Activated T-helper 1 cell treated with anti-CD3 and anti-CD28 coated beads, Interleukin-2, amount 50 U/mL, for 16 hours (primary cell): ENCODE measurements at places on chromosomes 2 and 18.

DNA sequence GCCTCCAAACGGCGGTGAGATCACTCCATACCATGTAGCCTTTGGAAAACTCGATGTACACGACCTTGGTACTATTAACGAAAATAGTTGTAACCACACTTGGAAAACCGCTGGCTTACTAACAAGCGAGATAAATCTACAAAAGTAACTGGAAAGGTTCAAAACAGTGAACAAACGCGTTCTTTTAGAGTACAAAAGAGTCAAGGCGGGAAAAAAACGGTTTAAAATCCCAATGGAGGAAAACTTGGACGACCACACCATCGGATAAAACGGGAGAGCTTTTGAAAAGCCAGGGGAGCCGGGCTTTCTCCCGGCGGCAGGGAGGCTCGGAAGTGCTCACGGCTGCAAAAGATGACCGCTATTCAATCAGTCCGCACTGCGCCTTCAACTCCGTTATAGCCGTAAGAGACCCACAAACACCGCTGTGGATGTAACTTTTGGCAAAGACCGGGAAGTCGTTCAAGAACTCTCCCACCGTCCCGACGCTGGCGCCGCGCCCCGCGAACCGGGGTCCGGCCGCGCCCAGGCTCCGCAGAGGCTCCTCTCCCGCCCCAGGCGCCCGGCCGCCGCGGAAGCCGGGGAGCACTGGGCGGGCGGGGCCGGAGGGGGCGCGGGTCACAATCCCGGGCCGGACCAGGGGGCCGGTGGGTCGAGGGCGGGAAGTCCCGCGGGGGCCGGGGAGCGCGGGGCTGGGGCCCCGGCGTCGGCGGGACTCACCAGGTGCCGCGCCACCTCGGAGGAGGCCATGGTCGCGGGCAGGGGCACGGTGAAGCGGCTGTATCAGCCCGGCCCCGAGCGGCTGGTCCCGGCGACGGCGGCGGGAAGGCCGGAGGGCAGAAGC lies 465 bp downstream of the SEPTIN10 start:
- DNase-seq = peak; percentile 4

DNA sequence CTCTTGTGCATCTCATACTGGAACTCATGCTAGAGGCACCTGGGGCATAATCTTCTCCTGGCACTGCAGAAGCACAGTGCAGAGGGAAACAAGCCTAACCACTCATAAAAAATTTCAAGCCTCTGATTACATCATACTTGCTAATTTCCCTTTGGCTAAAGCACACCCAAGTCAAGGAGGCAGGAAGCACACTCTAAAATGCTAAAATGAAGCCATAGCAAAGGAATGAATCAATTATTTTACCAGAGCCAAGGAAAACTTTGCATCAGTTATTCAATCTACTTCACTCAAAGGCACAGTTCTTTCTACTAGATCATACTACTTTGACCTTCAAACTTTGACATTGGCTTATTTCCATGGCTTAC lies 79.6 kb upstream of the SPOPL start:
- no peak for DNase-seq

- DNase-seq = no peak
These were observed 40.3 kb downstream of the PDIA6 start for GRCh38 chr2:10772201-10772867.

GRCh38 chr2:144776766-144777165 lies 256.8 kb upstream of the ZEB2 start:
- DNase-seq = no peak

DNA sequence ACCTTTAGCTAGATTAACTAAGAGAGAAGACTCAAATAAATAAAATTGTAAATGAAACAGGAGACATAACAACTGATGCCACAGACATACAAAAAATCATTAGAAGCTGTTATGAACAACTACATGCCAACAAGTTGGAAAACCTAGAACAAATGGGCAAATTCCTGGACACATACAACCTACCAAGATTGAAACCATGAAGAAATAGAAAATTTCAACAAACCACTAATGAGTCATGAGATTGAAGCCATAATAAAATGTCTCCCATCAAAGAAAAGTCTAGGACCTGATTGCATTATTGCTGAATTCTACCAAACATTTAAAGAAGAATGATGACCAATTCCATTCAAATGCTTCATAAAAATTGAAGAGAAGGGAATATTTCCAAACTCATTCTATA lies 54.3 kb downstream of the ST3GAL5 start:
- DNase-seq = no peak

DNA sequence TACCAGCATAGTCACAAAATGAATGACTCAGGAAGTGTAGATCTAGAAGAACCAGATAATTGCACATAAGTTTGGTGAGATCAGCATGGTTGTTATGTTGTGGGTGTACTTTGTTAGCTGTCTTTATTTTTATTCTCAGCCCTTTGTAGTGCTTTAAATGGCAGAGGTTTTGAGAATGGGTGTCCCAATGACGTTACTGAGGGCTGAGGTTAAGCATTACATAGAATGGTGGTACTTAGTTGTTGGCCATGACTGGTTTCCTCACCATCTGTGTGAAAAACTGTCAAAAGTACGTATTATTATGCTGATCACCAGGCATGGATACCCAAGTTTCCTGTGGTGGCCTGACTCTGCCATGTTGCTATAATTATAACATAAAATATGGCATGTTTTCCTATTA lies 165.8 kb downstream of the UBE2E3 start:
- DNase-seq = no peak

GRCh38 chr2:168633895-168634294 lies 168.5 kb upstream of the NOSTRIN start:
- DNase-seq = no peak
